ENCODE measurements at places on chromosomes 12 and 14.

DNA sequence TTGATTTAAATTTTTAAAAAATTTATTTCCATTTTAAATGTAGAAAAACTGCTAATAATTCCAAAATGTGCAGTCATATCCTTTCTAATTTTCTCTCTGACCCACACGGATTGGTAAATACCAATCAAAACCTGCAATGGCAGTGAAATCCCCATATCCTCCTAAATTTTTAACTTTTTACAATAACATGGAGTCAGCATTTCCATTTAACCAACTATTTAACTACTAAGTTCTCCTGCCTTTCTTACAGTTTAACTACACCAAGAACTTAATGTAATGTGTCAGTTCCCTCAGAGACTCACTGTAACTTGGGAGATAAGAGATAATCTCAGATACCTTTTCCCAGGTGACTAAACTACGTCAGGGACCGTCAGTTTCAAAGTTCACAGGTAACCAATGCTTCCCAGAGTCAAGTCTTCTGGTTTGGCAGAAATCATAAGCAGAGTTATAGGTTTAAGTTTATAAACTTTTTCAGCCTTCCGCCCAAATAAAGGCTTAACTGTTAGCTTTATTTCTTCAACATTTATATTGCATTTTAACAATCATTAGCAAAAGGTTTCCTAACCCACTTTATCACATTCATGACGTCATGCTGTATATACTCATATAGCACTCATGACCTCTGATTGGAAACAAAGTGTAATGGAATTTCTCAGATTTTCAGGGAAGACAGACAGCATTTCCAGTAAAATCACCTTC, 7.6 kb downstream of the KRAS start:
- DNase-seq = no peak

DNA sequence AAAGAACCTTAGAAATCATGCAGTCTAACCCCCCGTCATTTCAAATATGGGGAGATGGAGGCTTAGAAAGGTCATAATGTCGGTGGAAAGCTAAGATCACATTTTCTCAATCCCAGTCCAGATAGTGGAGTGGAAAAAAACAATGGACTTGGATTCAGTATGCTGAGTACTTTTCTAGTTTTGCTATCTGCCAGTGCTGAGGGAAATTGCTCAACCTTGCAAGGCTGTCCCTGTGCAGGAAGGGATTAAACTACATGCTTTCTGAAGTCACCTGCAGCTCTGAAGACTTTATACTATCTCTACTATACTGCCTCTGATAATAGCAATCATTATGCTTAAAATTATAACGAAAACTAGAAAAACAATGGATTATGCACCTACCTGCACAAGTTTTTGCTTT, 272.8 kb downstream of the LRIG3 start:
- DNase-seq = no peak

- no peak for DNase-seq
Observed at GRCh38 chr12:104626069-104626837, 169.5 kb downstream of the CHST11 start.

- no peak for DNase-seq
Observed at GRCh38 chr12:119296535-119296934, 38.0 kb upstream of the CCDC60 start.

- no peak for DNase-seq
Observed at GRCh38 chr12:84702001-84702400, 210.6 kb downstream of the SLC6A15 start.

- DNase-seq = no peak
Observed at GRCh38 chr14:106069804-106070625, 543.6 kb downstream of the TMEM121 start.

GRCh38 chr14:22002860-22003284, 329.3 kb upstream of the OR4E1 start:
- peak; percentile 66 for DNase-seq

- no peak for DNase-seq
Observed at GRCh38 chr12:22101749-22102243, 55.8 kb downstream of the CMAS start.

DNA sequence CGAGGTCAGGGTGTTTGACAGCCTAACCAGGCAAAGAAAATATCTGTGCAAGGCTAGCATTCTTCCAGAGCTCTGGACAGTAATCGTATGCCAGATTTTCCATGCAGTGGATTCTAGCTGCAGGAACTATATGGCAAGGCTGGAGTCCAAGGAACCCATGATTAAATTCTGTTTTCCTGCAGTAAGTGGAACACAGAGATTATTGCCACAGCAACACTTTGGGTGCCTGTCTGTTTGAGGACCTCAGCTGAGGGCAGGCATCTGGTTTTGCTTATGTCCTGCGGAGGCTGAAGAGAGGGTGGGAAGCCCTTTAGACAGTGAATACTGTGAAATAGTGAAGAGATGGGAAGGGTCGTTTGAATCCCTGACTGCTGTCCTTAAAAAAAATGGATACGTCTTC, 104.4 kb downstream of the DAD1 start:
- no peak for DNase-seq

GRCh38 chr14:32202491-32202997, 525 bp downstream of the RNU6-8 start:
- no peak for DNase-seq
